Caco-2 (cell line): ENCODE measurements at places on chromosomes 11 and 22. TPM values are rescaled to one million over a fixed set of nuclear protein-coding genes. Genes with fewer than 3 reads are reported as not detected.

Gene CCDC157
- 4.8 and 4.9 TPM in 2 replicates for total RNA-seq

Gene MMP1
- total RNA-seq, result 15.7 and 37.6 TPM in 2 replicates

Gene ANO9
- 85.5 and 92.6 TPM in 2 replicates for total RNA-seq

Gene DBX1
- not detected in 2 replicates for total RNA-seq

Gene B3GAT3
- total RNA-seq, result 37.2 and 37.6 TPM in 2 replicates

Gene TP53AIP1
- total RNA-seq, result 0.11 TPM in 1 of 2 replicates, not detected in the other

Gene OR51E2
- not detected in 2 replicates for total RNA-seq

Gene SCUBE1
- total RNA-seq, result not detected in 2 replicates

- no peaks in the 10 kb centered on the region for H3K4me1 ChIP-seq
- peak within 1 kb of the TSS; percentile 79 for H3K27ac ChIP-seq
- DNase-seq, result peak; percentile 53
- H3K36me3 ChIP-seq, result peaks cover 7% of the 10 kb centered on the region; the same call in 1 of the 2 replicates
- no peak within 1 kb of the TSS for H3K4me3 ChIP-seq
Observed at GRCh38 chr11:64759722-64760719, at the start of gene PYGM. TSS of gene PYGM (minus strand) at chr11:64759974. CDS start at chr11:64759898, 76 bp downstream.

DNA sequence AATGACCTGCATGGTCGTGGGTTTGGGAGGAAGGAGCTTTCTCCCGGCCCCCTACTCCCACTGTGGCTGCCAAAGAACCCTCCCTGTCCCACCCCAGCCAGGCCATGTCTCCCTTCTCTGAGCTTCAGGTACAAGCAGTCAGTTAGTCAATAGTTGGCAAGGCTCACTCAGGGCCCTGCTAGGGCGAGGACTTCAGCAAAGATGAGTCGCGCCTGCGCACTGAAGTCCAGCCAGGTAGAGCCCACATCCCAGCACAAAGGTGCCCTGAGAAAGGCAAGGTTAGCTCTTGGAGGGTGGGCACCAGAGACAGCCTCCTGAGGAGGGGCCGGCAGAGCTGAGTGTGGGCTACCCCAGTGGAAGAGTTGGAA is 11.1 kb downstream of the C11orf86 start:
- H3K27ac ChIP-seq, result no peak overlapping the region
- H3K27me3 ChIP-seq, result no peaks in the 10 kb centered on the region
- no peak for DNase-seq
- H3K36me3 ChIP-seq, result no peaks in the 10 kb centered on the region
- no peaks in the 10 kb centered on the region for H3K4me1 ChIP-seq

GRCh38 chr11:121626507-121626875 is 173.7 kb upstream of the SORL1-AS1 start:
- H3K36me3 ChIP-seq, result 0 out of 2 replicates have a peak, but pooled peaks cover 2% of the 10 kb centered on the region
- no peaks in the 10 kb centered on the region for H3K4me1 ChIP-seq
- H3K27me3 ChIP-seq, result no peaks in the 10 kb centered on the region

GRCh38 chr11:131693756-131694155 is 323.3 kb downstream of the NTM start:
- no peak overlapping the region for H3K4me3 ChIP-seq
- H3K36me3 ChIP-seq, result no peaks in the 10 kb centered on the region
- no peaks in the 10 kb centered on the region for H3K4me1 ChIP-seq
- no peak for DNase-seq
- H3K27ac ChIP-seq, result no peak overlapping the region

GRCh38 chr22:38032681-38033521 is 24.3 kb upstream of the PICK1 start:
- H3K4me3 ChIP-seq, result no peak overlapping the region
- DNase-seq, result no peak
- no peaks in the 10 kb centered on the region for H3K4me1 ChIP-seq
- no peaks in the 10 kb centered on the region for H3K36me3 ChIP-seq
- no peaks in the 10 kb centered on the region for H3K27me3 ChIP-seq
- H3K27ac ChIP-seq, result no peak overlapping the region

GRCh38 chr11:12090061-12090591 is 20.3 kb upstream of the MICAL2 start:
- H3K27ac ChIP-seq, result peak overlapping the region; percentile 78
- DNase-seq, result no peak
- no peaks in the 10 kb centered on the region for H3K36me3 ChIP-seq
- H3K4me1 ChIP-seq, result peaks cover 79% of the 10 kb centered on the region
- H3K4me3 ChIP-seq, result no peak overlapping the region

DNA sequence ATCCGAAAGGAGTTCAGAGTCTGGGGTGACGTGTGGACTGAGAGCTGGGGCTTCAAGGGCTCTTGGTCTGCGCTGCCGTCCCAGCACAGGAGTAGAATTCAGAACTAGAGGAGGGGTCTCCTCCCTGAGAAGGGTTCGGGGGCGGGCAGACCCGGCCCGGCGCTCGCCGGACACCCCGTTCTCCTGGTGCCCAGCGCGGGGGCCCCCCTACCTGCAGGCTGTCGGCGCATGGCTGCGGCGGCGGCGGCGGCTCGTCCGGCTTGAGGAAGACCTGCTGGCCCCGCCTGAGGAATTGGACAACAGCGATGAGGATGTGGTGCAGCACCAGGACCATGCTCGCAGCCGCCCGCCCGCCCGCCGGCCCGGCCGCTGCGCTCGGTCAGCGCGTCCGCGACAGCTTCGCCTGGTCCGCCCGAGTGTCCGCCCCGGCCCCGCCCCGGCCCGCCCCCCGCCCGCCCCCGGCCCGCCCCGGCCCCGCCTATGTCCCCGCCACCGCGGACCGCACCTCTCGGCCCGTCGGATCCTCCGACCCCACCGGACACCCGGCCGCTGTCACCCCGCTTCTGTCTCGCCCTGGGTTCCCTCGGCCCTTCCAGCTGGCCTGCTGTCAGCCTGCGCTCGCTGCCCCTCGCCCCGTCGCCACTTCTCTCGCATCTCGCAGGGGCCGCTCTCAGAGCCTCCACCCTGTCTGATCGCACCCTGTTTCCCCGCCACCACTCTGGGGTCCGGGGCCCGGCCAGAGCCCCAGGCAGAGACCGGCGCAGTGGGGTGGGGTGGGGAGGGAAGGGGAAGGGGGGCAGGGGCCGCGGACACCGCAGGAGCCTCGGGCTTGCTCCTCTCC is 32.0 kb downstream of the PDE2A start:
- H3K36me3 ChIP-seq, result no peaks in the 10 kb centered on the region
- peaks cover 5% of the 10 kb centered on the region; the same call in 1 of the 2 replicates for H3K4me1 ChIP-seq
- peak; percentile 63 for DNase-seq
- peak overlapping the region; percentile 52 for H3K4me3 ChIP-seq
- H3K27ac ChIP-seq, result no peak overlapping the region

DNA sequence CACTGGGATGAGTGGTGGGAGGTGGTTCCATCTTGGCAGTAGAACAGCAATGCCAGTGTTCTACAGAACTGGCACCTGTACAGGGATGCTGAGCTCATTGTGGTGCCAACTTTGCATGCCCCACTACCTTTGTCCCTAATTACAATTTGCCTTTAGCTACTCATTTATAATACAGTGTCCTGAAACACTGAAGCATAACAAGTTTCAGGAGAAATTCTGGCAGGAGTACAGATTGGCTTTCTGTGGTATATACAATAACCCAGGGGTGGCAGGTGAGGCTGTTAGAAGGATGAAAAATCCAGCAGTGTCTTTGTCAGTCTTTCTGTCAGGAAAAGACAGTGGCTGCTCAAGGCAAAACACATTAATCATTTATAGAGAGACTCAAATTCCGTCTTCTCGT is 240.3 kb downstream of the FAM76B start:
- DNase-seq, result no peak
- no peaks in the 10 kb centered on the region for H3K4me1 ChIP-seq
- H3K27me3 ChIP-seq, result peaks cover 2% of the 10 kb centered on the region; the same call in 1 of the 2 replicates
- H3K36me3 ChIP-seq, result no peaks in the 10 kb centered on the region
- no peak overlapping the region for H3K4me3 ChIP-seq
- H3K27ac ChIP-seq, result no peak overlapping the region

GRCh38 chr11:123178186-123178585 is 16.9 kb downstream of the CLMP start:
- H3K4me3 ChIP-seq, result no peak overlapping the region
- no peak overlapping the region for H3K27ac ChIP-seq
- H3K4me1 ChIP-seq, result peaks cover 18% of the 10 kb centered on the region
- no peak for DNase-seq
- H3K36me3 ChIP-seq, result no peaks in the 10 kb centered on the region
- H3K27me3 ChIP-seq, result no peaks in the 10 kb centered on the region

DNA sequence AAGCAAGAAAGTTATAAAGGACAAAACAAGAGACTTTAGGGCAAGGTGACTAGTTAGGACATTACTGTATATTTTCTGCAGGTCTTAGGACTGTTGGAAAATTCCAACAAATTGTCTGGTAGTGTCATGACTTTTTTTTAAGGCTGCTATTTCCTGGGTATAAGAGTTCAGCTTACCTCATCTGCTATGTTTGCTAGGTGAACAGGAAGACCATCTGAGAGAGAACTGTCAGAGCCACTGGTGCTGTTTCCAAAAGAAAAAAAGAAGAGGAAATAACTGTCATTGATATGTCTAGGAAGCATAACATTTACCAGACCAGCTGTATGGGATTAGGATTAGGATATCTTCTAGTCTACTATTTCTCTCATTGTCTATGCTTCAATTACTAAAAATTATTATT is 26.3 kb upstream of the MTCH2 start:
- no peak overlapping the region for H3K4me3 ChIP-seq
- peaks cover 3% of the 10 kb centered on the region; the same call in 1 of the 2 replicates for H3K4me1 ChIP-seq
- H3K27me3 ChIP-seq, result no peaks in the 10 kb centered on the region
- no peak overlapping the region for H3K27ac ChIP-seq
- no peak for DNase-seq

GRCh38 chr11:130220311-130221035 is 60.9 kb downstream of the ST14 start:
- H3K27me3 ChIP-seq, result no peaks in the 10 kb centered on the region
- H3K36me3 ChIP-seq, result no peaks in the 10 kb centered on the region
- H3K27ac ChIP-seq, result no peak overlapping the region
- H3K4me3 ChIP-seq, result no peak overlapping the region

DNA sequence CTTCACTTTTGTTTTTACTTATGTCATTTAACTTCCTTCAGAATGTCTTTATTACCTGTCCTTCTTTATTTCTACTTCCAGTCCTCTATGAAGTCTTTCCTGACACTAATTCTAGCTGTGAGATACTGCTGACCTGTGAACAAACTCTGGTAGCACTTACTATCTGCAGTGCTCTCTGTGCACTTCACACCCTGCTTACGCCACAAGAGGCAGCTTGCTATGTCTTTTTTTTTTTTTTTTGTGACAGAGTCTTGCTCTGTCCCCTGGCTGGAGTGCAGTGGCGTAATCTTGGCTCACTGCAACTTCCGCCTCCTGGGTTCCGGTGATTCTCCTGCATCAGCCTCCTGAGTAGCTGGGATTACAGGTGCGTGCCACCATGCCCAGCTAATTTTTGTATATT is 10.7 kb downstream of the STIM1 start:
- H3K27ac ChIP-seq, result peak overlapping the region; percentile 85
- H3K27me3 ChIP-seq, result no peaks in the 10 kb centered on the region
- H3K36me3 ChIP-seq, result no peaks in the 10 kb centered on the region
- peak; percentile 49 for DNase-seq
- H3K4me3 ChIP-seq, result no peak overlapping the region

- no peaks in the 10 kb centered on the region for H3K27me3 ChIP-seq
- no peak overlapping the region for H3K4me3 ChIP-seq
- no peak for DNase-seq
- peaks cover 1% of the 10 kb centered on the region; the same call in 1 of the 2 replicates for H3K36me3 ChIP-seq
- no peak overlapping the region for H3K27ac ChIP-seq
Observed at GRCh38 chr11:6402061-6402470, 11.8 kb downstream of the SMPD1 start.

GRCh38 chr11:134079317-134079716 is 10.4 kb downstream of the JAM3 start:
- no peaks in the 10 kb centered on the region for H3K4me1 ChIP-seq
- H3K27me3 ChIP-seq, result no peaks in the 10 kb centered on the region
- H3K4me3 ChIP-seq, result no peak overlapping the region
- H3K27ac ChIP-seq, result no peak overlapping the region
- DNase-seq, result no peak

- peak within 1 kb of the TSS; percentile 76 for H3K27ac ChIP-seq
- peak; percentile 98 for DNase-seq
Observed at GRCh38 chr11:66371627-66372415, at the start of gene SLC29A2. TSS of gene SLC29A2 (minus strand) at chr11:66371760. CDS start at chr11:66371591, 169 bp downstream.

DNA sequence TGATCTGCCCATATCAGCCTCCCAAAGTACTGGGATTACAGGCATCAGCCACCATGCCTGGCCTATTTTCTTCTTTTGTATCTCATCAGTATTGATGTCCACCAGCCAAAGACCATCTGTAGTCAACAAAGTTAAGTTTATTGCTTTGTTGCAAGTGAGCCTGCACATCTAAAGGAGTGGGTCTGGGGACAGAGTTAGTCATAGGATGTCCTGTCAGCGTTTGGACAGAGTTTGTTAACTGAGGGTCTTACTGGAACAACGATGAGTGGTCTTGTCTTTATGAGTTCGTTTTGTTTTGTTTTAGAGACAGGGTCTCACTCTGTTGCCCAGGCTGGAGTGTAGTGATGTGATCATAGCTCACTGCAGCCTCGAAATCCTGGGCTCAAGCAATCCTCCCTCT is 40.6 kb upstream of the SEPTIN5 start:
- no peak overlapping the region for H3K4me3 ChIP-seq
- no peaks in the 10 kb centered on the region for H3K4me1 ChIP-seq
- no peak for DNase-seq

- H3K27me3 ChIP-seq, result no peaks in the 10 kb centered on the region
- peaks cover 40% of the 10 kb centered on the region for H3K4me1 ChIP-seq
- H3K27ac ChIP-seq, result no peak overlapping the region
Observed at GRCh38 chr11:15700456-15700855, 585.7 kb downstream of the INSC start.

DNA sequence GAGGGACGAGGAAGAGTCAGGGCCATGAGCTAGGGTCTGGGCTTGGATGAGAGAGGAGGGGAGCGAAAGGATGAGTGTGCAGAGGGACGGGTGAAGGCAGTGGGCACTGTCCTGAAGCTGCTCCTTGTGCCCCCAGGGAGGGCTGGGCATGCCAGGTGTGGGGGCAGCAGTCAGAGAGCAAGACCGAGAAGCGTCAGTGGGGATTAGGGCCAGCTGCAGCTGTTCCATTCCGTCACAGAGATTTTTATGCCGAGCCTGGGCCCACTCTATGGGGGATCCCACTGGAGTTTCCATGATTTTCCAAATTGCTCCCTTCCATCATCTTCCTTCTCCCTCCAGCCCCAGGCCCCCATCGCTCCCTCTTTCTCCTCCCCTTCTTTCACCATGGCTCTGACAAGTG is 93.2 kb downstream of the NECTIN1 start:
- H3K4me3 ChIP-seq, result no peak overlapping the region
- no peak for DNase-seq
- no peaks in the 10 kb centered on the region for H3K4me1 ChIP-seq
- no peaks in the 10 kb centered on the region for H3K27me3 ChIP-seq
- H3K27ac ChIP-seq, result no peak overlapping the region

GRCh38 chr22:20523086-20523983 is 15.9 kb downstream of the MED15 start:
- H3K27ac ChIP-seq, result peak overlapping the region; percentile 65
- no peaks in the 10 kb centered on the region for H3K27me3 ChIP-seq
- H3K4me3 ChIP-seq, result no peak overlapping the region
- peaks cover 11% of the 10 kb centered on the region for H3K4me1 ChIP-seq

DNA sequence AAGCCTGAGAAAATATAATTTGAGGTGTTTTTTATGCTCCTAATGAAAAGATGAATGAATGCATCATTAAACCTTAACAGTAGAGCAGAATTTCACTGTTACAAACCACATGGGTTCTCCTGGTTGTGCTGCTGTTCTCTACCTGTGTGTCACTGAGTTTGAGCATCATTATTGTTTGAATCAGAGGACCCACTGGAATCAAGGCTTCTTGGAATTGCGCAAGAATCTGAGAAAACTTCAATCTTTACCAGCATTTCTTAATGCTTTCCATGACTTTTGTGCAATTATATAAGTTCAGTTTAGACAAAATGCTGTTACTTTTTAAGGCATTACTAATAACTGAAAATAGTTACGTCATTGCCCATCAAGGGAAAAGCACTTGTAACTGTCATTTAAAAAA is 18.8 kb upstream of the RBX1 start:
- H3K4me3 ChIP-seq, result no peak overlapping the region
- no peak for DNase-seq
- H3K4me1 ChIP-seq, result peaks cover 7% of the 10 kb centered on the region
